ENCODE measurements at places on chromosomes 5 and 9.
A peak's percentile ranks its signal among the peaks of the same experiment; 100 is the strongest.

DNA sequence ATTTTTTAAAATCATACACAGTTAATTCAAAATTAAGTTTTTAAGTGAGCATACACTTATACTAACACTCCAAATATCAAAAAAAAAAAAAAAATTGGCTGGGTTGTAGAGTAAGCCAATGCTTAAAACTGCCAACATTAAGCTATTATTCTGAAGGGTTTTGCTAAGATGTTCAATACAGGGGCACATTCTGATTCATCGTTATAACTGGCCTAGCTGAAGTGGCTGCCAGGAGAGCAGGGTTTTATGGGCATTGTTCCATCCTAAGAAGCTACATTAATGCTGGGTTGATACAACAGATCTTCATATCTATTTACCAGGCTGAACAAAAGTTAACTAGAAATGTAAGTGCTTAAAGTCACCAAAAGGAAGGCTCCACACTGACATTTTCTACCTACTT is 13.4 kb downstream of the ELAVL2 start:
- DNase-seq, result no peak

DNA sequence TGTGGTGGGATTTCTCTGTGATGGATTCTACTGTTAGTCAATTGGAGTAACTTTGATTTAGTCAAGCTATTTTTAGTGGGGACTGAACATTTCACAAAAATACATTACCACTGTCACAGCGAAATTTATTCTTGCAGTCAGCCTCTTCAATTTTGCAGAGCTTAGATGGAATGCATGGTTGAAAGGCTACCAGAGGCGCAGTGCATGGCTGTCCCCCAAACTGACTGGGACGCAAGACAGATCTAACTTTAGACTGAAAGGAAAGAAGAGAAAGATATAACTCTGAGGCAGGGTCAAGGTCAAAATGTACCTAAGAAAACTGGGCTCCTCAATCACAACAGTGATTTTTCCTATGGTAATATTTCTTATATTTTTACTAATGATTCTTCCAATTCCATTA is 13.7 kb downstream of the C6 start:
- no peak for DNase-seq

DNA sequence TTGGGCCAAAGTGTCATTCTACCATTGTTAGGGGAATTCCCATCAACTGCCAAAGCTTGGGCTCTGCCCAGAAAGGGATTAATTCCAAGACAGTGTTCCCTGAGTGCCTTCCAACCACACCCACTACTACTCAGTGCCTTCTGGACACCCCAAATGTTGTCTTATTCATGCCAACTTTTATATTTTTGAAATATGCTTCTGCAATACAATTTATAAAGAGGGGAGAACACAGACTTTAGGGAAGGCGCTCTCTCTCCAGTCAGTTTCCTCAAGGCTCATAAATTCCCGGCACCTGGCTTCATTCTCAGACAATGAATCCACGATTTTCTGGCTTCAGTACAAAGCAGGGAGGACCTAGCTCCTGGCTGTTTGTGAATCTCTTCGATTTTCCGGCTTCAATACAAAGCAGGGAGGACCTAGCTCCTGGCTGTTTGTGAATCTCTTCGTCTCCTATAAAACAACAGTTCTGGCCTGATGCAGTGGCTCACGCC is 120.1 kb upstream of the MYO10 start:
- DNase-seq, result no peak

GRCh38 chr5:6754766-6755165 is 41.5 kb downstream of the TENT4A start:
- no peak for DNase-seq

DNA sequence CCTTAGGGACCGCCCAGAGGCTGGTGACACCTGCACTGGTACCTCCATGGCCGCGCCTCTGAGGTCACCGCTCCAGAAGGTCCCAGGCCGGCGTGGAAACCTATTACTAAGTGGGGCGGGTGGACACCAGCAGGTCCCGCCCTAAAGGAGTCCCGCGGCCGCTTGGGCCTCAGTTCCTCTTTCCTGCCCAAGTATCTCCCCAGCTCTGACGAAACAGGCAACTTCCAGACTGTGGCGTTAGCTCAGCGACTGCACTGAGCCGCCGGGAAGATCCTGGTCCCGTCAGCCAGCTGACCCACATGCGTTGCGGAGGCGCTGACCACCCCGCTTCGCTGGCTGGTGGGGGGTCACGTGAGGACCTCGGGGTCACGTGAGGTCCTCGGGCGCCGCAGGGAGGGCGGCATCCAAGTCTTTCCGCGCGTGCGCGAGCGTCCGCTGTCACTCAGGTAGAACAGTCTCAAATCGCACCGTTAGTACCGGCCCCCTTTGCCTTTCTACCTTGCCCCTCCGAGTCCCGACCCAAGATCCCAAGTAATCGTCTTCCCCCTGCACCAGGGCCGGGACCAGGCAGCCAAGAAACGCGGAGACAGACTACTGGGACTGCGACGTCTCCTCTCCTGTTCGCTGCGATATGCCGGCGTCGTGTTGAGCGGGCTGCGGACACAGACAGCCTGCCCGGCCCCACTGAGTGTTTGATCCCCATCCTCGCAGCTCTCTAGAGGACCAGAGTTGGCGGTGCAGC is 53.7 kb upstream of the KDM4C start:
- DNase-seq, result peak; percentile 54

DNA sequence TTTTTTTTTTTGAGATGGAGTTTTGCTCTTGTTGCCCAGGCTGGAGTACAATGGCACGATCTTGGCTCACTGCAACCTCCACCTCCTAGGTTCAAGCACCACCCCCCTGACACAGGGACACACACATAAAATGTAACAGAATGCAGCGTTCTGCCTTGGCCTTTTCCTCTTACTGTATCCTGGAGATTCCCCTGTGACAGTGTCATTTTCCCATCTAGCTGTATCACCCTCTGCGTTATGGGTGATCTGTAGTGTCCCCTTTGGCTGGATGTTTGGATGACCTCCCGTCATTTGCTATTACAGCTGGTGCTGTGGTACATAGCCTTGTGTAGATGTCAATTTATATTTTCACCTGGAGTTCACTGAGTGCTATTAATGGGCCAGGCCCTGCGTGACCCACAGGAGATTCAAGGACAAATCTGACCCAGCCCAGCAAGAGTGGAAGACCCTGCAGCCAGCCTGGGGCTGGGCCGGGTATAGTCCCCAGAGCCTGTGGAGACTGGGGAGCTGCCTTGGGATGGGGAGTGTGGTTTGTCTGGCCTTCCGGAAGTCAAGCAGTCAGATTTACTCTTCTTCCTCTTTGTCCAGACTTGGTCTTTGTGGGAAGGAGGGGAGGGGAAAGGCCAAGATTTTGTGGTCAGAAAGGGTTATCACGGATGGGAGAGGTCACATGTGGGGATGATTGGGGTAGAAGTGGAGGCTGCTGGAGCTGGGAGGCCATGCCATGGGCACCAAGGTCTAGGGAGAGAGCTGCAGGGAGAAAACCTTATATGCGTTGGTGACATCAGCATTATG is 43.6 kb downstream of the ERGIC1 start:
- no peak for DNase-seq

- no peak for DNase-seq
Measured at GRCh38 chr5:152205804-152206203, 199.3 kb downstream of the NMUR2 start.

DNA sequence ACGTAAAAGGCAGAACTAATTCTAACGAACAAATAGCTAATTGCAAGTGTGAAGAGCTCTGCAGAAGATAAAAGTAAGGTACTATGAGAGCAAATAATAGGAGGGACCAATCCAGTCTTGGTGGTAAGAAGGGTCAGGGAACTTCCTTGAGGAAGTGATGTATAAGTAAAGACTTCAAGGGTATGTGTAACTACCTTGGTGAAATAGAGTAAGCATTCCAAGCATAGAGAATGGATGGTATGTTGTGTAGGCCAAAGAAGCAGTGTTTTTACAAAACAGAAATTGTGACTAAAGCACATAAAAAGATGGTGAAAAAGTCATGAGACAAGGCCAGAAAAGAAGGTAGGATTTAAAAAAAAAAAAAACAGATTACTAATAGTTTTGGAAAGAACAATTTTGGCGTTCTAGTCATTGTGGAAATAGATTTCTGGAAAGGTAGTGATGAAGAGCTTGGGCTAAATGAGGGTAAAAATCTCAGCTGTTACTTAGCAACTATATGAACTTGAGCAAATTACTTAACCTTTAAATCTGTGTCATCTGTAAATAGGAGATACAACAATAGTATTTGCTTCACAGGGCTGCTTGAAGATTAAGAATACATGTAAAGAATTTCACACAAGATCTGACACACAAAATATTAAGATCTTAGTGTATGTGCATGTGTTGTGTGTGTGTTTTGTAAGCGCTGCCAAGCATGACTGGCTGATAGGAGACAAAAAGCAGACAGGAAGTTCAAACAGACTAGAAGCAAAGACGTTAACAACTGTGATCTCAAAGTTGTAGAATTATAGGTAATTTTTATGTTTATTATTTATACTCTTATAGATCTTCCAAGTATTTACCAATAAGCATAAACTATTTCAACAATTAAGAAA is 73.5 kb downstream of the NR6A1 start:
- no peak for DNase-seq

DNA sequence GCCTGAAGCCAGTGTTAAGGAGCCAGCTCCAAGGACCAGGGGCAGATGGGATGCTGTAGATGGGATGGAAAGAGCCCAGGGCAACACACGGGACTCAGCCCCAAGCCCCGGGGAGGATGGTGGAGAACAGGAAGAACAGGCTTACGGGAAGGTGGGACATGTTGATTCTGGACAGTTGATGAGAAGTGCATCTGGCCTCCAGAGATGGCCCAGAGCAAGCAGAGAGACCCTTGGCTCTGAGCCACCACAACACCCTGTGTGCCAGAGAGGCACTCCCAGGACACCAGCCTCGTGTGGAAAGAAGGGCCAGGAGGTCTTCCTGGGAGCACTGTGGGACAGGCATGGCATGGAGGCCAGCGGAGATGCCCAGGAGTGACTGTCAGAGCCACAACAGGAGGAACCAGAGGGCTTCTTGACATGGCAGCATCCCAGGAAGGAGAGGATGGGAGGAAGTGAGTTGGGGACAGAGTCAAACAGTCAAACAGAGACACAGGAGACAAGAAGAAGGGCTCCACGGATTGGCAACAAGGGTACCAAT is 156.3 kb upstream of the MVB12B start:
- DNase-seq, result no peak
